ENCODE measurements at places on chromosomes 2 and 18. TPM values are rescaled to one million over a fixed set of nuclear protein-coding genes. Genes with fewer than 3 reads are reported as not detected.

Gene C2orf78
- total RNA-seq: not detected

Gene RPIA
- 18.0 TPM for total RNA-seq

Gene UGT1A4
- not detected for total RNA-seq

Gene DSG1
- 1.3 TPM for total RNA-seq

Gene ST6GAL2
- total RNA-seq: 0.41 TPM

Gene CCDC148
- total RNA-seq: 0.30 TPM

Gene GNAL
- 1.1 TPM for total RNA-seq

Gene ACADL
- 1.3 TPM for total RNA-seq

Gene C2orf66
- not detected for total RNA-seq

Gene FBXO41
- 0.55 TPM for total RNA-seq

Gene HOXD1
- total RNA-seq: not detected

Gene LOXL3
- total RNA-seq: 4.7 TPM

Gene DSEL
- 1.6 TPM for total RNA-seq
